GM06990 (cell line): ENCODE measurements at places on chromosomes 16 and 17.

DNA sequence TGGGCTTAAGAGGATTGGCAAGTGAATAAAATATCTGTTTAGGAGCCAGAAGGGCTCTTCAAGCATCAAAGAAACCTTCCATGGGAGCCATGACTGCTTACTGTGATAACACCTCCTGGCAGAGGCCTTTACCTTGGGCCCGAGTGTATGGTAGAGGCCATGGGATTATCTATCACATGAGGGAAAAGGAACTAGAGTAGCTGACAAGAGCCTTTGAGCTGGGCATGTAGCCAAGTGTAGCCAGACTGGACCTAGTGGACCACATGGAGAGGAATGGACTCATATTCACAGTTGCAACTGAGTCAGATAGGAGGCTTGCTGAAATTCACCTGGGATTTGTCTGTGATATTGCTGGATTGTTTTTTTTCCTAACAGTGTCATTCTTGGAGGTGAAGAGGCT, 276.0 kb upstream of the ZFHX3 start:
- DNase-seq = no peak

GRCh38 chr17:59832883-59833379, 59.8 kb downstream of the TUBD1 start:
- DNase-seq = peak; percentile 74

DNA sequence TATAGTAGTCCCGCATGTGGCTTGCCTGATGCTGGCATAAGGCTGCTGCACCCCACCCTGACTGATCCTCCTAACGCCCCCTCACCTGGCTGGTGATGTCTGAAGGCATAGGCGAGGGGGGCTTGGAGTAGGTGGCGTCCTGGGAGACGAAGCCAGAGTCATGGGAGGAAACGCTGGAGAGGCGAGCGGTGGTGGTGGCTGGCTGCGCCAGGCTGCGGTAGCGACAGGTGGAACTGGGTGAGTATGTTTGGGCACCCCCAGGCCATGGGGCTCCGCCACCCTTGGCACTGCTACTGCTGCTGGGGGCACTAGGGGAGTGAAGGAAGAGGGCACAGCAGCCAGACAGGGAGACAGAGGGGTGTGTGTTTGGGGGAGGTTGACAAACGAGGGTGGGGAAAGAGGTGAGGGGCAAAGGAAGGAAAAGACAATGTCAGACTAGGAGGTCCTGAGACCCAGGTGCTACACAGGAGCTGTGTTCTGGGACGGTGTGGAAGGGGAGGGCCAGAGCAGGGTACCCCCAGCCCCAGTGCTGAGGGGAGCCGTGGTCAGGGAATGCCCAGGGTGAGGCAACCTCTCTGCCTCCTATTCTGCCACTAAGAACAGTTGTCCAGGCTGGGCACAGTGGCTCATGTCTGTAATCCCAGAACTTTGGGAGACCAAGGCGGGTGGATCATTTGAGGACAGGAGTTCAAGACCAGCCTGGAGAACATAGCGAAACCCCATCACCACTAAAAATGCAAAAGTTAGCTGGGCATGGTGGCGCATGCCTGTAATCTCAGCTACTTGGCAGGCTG, 11.4 kb downstream of the MTSS2 start:
- DNase-seq = peak; percentile 3

GRCh38 chr16:86522634-86523033, 12.3 kb downstream of the FOXF1 start:
- DNase-seq = no peak

- no peak for DNase-seq
Observed at GRCh38 chr16:81602792-81603191, 158.2 kb downstream of the CMIP start.

DNA sequence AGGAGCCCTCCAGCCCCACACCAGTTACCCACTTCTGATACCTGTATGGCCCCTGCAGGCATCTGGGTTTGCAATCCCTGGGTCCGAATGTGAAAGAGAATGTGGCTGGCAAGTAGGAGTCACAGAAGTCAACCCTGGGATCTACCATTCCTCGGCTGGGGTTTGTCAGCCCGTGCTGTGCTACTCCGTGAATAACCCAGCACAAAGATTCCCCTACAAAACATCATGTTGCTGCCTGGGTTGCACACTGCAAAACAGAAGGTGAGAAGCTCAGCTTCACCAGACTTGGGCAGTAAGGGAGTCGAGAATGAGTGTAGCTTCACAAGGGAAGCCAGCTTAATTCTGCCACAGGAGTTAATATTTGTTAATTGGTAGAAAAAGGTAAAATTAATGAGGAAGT, 137.1 kb downstream of the ZFHX3 start:
- DNase-seq = no peak

DNA sequence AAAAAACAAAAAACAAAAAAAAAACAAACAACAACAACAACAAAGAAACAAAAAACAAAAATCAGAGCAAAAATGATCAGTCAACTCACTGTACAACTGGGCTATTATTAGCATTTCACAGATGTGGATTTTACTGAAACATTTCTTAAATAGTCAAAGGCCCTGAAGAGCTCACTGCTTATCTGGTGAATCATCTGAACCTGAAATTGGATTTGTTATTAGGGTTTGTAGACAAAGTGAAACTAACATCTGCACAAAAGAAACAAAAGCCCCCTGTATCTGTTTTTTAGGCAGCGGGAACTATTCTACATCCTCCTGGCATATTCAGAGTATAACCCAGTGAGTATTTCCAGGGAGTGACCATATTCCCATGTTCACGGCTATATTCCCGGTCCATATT, 32.6 kb upstream of the KSR1 start:
- DNase-seq = no peak

DNA sequence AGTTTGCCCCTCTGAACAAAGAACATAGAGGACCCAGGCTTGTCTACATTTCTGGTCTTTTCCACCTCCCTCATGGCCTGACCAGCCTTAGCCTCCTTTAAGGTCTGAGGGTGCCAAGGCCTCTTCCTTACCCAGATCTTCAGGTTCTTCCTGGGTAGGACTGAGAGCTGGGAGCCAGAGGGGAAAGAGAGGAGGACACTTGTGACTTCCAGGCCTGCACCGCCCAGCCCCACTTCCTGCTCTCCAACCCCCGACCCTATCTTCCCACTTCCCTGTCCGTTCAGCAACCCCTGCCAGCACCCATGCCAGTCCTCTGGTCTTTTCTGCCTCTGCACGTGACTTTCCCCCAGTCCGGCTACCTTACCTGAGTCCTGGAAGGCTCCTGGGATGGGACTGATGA, 534 bp downstream of the PRSS36 start:
- no peak for DNase-seq

DNA sequence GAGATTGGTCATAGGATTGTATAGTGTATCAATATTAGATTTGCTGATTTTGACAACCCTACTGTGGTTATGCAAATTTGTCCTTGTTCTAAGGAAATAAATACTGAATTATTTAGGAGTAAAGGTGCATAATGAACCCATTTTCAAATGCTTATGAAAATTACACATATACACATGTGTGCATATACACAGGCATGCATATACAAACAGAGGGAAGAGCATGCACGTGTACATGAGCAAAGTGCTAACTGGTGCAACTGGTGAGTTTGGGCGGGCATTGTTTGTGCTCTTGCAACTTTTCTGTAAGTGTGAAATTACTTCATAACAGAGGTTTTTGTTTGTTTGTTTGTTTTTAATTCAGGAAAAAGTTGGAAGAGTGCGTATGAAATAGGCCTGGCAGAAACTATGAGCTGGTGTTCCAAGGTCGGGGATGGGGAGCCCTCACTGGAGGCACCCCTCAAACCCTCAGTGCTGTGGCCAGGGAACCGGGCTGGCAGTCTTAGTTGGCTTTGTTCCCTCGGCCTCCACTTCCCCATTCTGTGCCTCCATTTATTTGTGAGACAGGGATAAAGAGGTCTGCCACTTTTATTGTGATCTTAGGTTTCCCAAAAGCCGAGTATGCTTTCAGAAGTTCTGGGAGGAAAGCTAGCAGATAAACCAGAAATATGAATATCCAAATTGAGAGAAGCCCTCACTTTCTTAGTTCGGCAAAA, 5.8 kb downstream of the DEXI start:
- DNase-seq = no peak

DNA sequence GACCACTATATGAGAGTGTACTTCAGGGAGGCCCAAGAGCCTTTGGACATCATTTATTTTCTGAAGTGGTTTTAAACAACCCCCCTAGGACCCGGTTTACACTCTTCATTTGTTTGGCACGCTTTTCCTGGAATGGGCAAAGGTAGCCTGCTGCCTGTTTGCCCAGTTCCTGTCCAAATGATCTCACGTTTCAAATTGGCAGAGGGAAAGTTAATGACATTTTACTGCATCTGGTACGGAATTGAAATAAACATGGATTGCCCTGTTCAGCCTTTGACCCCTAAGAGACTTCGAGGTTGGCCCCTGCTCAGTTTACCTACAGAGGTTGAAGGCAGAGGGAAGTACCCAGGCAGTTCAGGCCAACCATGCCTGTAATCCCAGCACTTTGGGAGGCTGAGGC, 5.8 kb upstream of the RPRML start:
- DNase-seq = no peak

DNA sequence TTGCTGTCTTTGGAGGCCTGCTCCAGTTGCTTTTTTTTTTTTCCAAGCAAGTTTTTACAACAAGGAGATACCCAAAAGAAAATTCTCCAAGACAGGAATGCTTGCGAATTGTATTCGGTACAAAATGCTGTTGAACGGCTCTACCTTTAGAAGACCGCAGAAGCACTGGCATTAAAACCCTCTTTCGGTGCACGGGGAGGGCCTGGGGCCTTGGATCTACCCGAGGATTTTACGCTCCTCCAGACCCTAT, 1.3 kb upstream of the HELZ start:
- DNase-seq = no peak
